ENCODE measurements at places on chromosomes 6 and 20.

DNA sequence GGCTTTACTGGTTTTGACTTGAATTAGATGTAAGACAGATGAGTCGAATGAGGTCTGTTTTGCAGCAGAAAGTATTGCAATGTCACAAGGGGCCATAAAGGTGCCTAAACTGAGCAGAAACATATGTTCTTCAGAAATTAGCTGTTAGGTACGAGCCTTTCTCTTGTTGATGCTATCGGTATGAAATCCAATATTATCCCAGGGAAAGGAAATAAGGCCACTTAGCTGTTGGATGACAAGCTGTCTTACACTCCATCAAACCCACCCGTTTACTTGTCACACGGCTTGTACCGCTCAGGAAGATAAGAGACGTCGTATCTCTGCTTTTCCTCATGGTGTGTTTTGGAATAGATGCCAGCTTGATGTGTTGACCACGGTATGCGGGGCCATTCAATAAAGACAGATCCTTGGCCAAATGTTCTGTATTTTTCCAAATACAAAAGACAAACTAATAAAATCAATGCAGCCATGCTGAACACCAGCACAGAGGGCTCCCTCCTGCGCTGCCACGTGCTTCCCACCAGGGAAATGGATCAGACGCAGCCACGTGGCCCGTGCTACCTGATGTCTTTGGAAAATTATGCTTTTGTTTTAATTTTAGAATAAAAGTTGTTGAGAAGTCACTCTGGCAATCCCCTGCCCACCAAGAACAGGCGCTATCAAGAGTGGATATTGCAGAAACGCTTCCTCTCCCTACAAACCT is 255.9 kb upstream of the SULF2 start:
- no peak for DNase-seq

- DNase-seq: no peak
Measured at GRCh38 chr20:32142088-32142487, 32.6 kb downstream of the TM9SF4 start.

GRCh38 chr6:145784683-145785082 is 29.9 kb downstream of the FBXO30 start:
- no peak for DNase-seq

DNA sequence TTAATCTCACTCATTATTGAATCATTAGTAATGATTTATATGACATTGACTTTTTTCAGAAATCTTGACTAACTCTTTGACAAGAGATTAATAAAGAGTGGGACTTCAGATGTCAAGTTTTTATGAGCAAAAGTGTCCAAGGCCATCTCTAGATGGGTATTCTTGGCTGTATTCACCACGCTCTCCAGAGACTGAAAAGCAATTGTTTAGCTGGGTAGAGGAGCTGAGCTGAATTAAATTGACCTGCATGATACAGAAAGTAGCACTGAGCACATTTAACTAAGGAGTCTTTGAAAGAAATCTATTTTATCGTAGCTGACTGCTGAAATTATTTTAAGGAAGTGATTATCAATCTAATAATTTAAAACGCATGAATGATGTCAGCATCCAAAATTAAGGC is 89.4 kb downstream of the LINC00237 start:
- DNase-seq: no peak

DNA sequence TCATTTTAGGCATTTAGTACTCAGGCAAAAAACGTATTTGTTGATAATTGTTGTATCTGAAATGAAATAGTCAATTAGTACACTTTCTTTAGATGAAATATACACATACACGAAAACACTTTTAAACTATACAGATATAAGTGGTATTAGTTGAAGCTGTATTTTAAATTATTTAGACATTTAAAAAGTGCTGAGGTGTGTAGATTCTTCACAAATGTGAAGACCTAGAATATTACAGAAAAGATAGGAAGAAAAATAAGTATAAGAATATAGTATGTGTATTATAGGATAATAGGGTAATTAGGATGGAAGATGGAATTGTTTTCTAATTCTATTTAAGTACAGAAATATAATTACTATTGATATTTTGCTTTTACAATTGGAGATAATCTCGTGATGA is 4.6 kb downstream of the ZFAND3 start:
- no peak for DNase-seq

DNA sequence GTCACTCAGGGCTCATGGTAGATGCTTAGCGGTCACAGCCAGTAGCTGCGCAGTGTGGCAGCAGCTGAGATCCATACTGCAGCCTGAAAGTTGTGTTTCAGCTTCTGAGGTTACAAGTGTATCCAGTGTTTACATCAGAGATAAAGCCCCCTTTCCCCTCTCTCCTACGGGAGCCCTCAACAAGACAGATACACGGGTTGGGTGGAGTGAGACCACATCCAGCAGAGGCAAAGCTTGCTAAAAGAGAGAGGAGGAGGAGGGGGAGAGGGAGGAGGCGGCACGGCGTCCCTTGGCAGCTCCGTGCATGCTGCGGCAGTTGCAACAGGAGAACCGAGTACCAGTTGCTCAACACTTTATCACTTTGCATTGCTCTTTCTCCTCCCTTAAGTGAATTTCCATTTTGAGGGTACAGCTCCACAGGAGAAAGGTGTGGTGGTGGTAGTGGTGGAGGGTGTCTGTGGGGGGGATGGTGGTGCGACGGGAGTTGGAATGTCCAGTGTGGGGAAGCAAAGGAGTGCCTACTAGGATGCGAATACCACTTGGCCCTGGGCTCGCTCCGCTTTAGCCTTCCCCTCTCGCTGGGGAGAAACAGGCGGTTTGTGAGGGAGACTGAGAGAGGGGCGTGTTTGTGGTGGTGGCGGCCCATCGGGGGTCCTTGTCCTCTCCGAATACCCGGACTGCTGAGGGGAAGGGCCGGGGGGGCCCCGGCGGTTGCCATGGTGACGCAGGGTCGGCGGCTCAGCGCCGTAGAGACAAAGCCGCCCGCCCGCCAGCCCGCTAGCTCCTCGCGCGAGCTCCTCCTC is 405 bp upstream of the RNF182 start:
- DNase-seq: peak; percentile 86

DNA sequence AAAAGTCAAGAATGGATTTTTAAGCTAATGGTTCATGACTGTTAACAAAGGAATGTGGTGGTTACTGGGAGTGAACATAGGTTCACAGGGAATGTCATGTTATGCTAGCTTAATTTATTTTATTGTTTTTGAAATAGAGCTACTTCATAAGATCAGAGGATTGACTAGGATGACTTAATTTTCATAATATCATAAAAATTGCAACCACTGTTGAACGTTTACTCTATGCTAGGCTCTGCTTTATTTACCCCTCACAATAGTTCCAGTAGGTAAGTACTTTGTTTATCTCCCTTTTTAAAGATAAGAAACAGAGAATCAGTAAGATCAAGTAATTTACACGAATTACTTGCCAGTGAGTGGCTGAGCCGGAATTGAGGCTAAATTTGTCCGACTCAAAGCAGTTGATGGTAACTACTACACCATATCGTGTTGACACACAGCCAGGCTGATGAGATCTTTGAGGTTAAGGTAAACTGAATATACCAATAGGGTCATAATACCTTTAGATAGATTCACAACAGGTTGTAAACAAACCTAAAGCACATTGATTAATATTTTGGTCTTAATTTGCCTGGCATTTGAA is 194.6 kb upstream of the CITED2 start:
- no peak for DNase-seq

DNA sequence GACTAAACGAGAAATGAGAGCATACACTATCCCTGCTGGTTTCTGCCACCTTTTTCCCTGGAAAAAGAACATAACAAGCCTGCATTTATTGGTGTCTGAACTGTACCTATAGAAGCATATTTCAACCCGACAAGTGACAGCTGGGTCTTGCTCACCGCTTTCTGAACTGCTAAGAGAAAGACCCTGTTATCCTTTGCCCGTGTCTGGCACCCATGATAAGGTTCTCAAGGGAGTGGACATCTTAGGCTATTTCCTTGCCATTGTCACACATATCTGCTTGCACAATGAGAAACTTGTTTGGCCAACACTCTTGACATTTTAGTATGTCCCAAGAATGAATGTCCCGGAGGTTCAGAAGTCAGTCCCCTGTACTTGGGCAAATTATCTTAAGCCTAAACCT is 19.3 kb downstream of the RIPOR2 start:
- DNase-seq: no peak

- no peak for DNase-seq
Measured at GRCh38 chr6:107323133-107323785, 136.1 kb downstream of the PDSS2 start.

DNA sequence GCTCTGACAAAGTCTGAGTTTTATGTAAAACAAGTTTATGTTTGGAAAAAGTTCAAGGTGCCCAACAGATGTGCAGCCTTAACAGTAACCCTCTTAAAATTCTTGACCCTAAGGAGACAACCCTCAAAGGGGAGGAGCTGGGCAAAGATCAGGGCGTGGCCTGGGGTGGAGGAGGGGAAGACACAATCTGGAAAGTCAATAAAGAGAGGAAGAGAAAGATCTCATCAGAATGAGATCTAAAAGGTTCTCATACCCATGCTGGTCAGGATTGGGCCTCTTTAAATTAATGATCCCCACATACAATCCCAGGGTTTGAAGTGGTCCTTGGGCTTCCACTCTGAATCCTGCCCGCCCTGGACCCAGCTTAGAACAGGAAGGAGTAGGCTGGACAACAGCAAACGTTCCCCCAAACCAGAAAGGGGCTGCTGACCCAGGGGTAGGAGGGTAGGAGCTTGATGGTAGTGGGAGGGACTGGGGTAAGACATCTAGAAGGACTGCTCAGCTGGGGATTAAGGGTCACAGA is 33.0 kb downstream of the FOXP4 start:
- DNase-seq: no peak

DNA sequence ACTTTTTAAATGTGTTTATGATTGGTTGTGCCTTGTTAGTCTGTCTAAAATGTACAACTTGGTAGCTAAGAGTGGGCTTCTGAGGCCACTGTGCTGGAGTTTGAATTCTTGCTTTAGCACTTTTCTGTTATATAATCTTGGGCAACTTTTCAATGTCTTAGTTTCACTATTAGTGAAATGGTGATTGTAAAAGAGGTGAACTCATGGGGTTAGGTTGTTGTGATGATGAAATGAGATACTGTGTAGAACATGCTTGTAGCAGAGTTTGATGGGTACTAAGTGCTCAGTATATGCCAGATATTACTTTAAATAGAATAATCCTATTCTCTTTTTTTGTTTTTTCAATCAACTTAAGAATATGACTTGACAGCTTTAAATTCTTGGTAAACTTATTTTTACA is 624.7 kb downstream of the CD109 start:
- no peak for DNase-seq

GRCh38 chr6:170174771-170175643 is 115.9 kb downstream of the DLL1 start:
- no peak for DNase-seq

DNA sequence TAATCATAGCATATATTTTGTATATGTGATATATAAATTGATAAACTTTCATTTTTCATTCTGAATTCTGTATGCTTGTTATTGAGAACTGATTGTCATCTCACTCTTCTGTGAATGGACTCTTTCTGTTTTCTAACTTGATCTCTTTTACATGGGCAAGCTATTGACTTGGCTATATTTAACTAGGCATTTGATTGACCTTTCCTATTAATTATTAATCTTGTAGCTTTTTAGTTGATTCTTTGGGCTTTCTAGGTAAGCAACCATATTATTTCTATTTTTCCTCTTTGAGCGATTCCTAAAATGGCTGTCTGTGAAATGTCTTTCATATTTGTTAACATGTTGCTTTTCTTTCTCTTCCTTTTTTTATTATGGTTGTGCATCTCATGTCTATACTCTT is 347.1 kb downstream of the CDKAL1 start:
- no peak for DNase-seq

DNA sequence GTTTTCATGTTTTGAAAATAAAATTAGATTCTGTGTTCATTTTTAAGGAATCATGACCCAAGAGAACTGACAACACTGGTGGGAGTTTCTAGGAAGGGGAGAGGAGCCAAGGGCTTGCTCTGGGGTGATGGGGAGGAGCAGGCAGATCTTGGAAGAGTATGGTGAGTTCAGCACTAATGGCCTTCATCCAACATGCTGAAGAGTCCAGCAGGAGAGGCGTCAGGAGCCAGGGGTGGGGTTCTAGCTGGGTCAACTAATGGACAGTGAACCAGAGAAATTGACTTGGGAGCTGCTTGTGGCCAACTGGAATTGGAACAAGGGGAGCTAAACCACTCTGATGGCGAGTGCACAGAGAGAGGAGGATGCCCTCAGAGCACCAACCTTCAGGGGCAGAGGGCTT is 107.1 kb downstream of the MRPL14 start:
- DNase-seq: no peak

Measured in NCI-H2227 treated with DMSO at 0.1 percent for 48 hours (cell line).